ENCODE measurements at places on chromosomes 5 and 9. TPM values are rescaled to one million over a fixed set of nuclear protein-coding genes. Genes with fewer than 3 reads are reported as not detected.

DNA sequence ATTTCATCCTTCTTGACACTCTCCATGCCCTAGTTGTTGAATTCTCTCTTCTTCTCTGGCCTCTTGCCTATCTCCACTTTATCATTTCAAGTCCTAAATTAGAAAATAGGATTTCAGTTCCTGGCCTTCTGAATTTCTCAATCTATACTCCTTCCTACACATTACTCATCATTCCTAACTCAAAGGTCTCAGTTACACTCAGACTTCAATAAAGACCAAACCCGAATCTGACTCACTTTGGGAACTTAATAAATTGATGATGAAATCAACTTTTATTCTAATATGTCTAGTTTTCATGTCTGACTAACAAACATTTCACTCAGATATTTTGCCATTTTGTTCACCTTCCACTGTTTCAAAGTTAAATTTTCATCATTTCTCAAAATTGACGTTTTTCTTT lies 113.6 kb upstream of the TSLP start:
- no peak for DNase-seq

GRCh38 chr9:12775679-12776512 lies 1.1 kb downstream of the LURAP1L start:
- peak; percentile 43 for DNase-seq

- no peak for DNase-seq
Observed at GRCh38 chr9:91986248-91986647, 36.2 kb upstream of the ROR2 start.

DNA sequence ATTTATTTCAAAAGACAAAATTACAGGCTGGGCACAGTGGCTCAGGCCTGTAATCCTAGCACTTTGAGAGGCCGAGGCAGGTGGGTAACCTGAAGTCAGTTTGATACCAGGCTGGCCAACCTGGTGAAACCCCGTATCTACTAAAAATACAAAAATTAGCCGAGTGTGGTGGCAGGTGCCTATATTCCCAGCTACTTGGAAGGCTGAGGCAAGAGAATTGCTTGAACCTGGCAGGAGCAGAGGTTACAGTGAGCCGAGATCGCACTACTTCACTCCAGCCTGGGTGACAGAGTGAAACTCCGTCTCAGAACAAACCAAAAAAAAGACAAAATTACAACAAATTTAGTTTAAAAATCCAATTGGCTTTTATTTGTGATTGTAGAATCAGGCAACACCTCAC lies 14.3 kb upstream of the SLC30A5 start:
- DNase-seq: no peak

- DNase-seq: peak; percentile 54
Observed at GRCh38 chr9:15509931-15510788, 610 bp downstream of the PSIP1 start.

- no peak for DNase-seq
Observed at GRCh38 chr9:109255394-109255793, 65.5 kb downstream of the EPB41L4B start.

DNA sequence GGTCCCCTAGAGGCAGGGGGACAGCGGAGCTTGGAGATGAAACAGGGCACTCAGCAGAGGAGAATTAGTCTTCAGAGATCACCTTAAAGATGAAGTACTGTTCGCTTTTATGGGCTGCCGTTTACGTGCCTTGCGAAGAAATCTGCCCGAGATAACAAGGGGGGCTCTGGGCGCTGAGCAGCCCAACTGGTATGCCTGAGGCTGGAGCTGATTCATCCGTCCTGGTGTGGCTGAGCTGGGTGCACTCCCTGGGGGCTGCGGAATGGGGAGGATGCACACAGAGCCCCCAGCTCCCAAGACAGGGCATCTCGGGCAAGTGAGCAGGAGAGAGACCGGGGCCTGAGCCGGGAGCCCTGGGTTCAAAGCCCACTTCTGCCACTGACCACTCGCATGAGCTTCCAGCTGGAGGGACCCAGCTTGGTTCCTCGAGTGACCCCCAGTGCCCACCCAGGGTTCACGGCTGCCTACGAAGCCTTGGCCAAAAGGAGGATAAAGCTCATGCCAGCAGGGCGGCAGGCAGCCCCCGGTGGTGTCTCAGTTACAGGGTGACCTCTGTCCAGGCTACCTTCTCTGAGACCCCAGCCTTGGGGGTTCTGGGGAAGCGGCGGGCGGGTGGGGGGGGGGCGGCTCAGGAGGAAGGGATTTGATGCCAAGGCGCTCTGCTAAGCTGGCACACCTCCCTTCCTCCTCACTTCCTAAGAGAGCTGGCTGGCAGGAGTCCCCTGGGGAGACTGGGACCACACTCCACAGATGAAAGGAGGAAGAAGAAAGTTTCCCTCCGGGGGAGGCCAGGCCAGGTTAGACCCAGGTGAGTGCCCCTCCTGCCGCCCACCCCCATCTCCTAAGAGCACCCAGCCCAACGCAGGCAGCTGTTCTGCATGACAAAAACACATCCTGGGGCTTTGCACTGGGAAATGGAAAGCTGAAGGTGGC lies 5.7 kb downstream of the FIBCD1 start:
- no peak for DNase-seq

DNA sequence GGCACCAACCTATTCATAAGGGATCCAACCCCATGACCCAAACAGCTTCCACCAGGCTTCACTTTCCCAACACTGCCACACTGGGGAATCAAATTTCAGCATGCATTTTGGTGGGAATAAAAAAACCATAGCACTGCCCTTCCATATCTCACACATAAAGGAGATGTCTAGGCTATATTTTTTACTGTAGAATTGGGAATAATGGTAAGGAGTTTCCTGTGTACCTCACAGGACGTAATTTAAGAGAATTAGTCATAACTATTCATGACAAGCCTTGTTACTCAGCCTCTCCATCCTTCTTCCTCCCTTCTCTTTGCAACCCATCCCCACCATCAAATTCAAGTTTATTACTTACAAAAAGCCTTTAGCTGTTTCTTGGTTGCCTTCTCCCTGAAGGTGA lies 352.1 kb downstream of the MLLT3 start:
- DNase-seq: no peak

DNA sequence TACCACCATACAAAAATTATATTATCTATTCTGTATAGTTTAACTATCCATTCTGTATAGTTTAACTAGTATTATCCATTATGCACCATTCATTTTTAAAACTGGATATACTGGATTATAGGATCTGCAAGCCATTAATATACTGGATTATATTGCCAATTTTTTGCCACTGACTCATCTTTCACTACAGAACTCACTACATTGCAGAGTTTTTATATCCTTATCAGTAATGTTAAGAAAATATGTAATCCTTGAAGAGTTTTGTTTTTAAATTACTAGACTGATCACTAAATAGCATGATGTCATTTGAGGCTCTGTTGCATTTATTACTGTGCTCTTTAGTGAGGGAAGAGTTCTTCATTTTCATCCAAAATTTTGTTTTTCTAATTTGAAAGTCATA lies 109.8 kb upstream of the SNX2 start:
- DNase-seq: no peak

GRCh38 chr5:39604491-39604890 lies 179.7 kb upstream of the DAB2 start:
- DNase-seq: no peak

- no peak for DNase-seq
Observed at GRCh38 chr9:73011956-73012355, 59.1 kb upstream of the ALDH1A1 start.

GRCh38 chr5:84605241-84605640 lies 220.6 kb upstream of the EDIL3 start:
- DNase-seq: no peak

DNA sequence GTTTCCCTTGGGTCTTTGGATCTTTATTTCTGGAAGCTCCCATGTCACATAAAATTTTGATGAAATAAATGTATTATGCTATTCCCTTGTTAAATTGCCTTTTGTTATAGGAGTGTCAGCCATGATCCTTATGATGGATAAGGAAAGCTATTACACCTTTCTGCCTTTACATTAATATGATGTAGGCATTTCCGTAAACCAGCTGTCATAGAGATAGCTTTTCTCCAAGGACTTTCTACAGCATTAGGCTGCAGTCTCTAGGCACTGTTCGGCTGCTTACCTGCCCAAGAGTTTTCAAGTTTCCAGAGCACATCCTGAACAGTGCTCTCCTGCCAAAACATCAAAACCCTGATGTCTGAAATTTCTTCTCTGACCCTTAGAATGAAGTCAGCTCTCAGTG lies 87.4 kb downstream of the HAPLN1 start:
- DNase-seq: no peak

GRCh38 chr9:69657269-69657668 lies 14.9 kb downstream of the APBA1 start:
- no peak for DNase-seq

DNA sequence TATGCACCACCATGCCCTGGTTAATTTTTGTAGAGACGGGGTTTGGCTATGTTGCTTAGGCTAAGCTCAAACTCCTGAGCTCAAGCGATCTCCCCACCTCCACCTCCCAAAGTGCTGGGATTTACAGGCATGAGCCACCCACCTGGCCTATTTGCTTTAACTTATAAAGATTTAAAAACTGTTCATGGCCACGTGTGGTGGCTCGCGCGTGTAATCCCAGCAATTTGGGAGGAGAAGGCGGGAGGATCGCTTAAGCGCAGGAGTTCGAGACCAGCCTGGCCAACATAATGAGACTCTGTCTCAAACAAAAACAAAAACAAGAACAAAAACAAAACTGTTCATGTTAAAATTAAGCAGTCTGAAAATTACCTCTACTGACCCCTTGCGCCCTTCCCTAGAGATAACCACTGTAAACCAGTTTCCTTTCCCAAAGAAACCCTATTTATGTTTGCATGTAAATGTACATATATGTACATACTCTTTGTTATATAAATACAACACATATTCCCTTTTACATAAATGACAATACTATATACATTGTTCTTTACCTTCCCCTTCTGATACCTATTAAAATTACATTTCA lies 1.5 kb downstream of the AK6 start:
- no peak for DNase-seq

- DNase-seq: no peak
Observed at GRCh38 chr9:125361837-125362531, 100.4 kb downstream of the GAPVD1 start.

DNA sequence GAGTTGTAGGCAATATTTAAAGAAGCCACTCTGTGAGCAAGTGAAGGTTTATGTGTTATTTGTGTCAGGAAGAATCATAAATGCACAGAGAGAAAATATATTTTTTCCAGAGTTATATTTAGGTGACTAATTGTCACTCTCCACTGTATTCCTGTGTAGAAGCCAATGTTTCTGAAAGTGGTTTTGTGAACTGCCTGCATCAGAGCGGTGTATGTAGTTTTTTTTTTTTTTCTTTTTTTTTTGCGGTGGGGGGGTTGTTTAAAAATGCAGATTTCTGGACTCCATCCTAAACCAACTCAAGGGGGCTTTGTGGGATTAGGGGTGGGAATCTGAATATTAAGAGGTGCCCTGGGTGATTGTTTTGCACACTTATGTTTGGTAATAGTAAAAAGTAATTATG lies 103.4 kb downstream of the GDNF start:
- no peak for DNase-seq

- no peak for DNase-seq
Observed at GRCh38 chr5:170248172-170248930, 15.6 kb downstream of the C5orf58 start.

DNA sequence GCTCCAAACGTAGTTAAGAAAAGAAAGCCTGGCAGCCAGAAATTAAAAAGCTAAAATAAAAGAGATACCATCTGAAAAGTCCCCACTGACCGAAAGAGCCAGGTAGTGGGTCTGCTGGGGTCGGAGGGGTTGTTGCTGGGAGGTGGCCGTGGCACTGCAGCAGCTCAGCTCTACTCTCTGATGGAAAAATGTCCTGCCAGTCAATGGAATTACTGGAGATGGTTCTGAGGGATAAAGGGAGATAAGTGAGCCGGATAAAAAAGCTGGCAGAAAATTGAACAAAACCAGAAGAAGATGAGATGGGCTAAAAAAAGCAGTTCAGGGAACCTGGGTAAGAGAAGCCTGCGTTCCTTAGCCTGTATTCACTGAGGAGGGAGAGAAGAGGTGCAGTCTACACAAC lies 202.8 kb downstream of the SREK1 start:
- DNase-seq: no peak

DNA sequence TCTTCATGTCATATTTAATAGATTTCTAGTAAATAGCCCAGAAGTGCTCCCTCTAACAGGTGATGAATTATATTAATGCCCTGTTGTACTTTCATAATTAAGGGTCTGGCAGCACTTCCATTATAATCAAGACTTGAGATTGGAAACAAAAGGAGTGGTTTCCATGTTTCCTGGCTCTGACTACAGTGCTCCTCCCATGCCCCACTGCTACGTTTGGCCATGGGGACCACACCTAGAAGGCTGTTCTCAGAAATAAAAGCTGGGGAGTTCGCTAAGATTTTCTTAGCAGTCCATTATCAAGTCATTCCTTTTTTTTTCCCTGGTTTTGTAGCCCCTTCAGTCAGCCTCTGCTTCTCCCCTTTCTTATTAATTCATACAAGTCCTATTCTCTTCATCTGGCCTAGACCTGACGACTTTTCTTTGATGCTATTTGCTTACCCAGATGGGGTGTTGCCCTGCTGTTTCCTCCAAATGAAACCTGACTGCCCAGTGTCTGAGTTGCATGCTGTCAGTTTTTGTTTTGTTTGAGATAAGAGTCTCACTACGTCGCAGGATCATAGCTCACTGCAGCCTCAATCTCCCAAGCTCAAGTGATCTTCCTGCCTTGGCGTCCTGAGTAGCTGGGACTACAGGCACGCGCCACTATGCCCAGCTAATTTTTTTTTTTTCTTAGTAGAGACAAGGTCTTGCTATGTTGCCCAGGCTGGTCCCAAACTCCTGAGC lies 312.1 kb upstream of the EFNA5 start:
- no peak for DNase-seq

- DNase-seq: peak; percentile 2
Observed at GRCh38 chr5:2167671-2168070, 284.9 kb upstream of the IRX4 start.

GRCh38 chr5:160628619-160628968 lies 206.9 kb downstream of the PTTG1 start:
- DNase-seq: no peak

DNA sequence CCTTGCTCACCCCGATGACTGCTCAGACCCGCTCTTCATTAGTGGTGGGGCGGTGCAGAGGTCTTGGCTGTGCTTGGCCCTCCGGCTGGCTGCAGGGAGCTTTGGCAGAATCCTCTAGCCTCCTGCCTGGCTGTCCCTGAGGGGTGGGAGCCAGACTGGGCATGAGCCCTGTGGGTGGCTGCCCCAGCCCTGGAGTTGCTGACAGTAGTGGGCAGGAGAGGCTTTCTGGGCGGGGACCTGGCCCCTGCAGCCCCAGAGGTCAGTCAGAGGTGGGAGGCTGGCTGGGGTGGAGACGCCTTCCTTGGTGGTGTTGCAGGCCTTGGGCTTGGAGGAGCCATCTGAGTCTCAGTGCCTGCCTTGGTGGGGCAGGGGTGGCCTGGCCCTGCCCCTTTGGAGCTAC lies 146.0 kb downstream of the RXRA start:
- DNase-seq: no peak

GRCh38 chr9:123686131-123686828 lies 243.6 kb downstream of the DENND1A start:
- DNase-seq: peak; percentile 27

GRCh38 chr9:89225991-89226471 lies 47.4 kb upstream of the SHC3 start:
- DNase-seq: peak; percentile 37

NMUR2 gene
- not detected for total RNA-seq

HMMR gene
- 1.7 TPM for total RNA-seq

RANBP17 gene
- total RNA-seq: 4.2 TPM

DOLPP1 gene
- total RNA-seq: 4.5 TPM

CARTPT gene
- not detected for total RNA-seq

FIBCD1 gene
- 1.0 TPM for total RNA-seq

PCDHA8 gene
- total RNA-seq: 0.06 TPM
